Suprapubic skin (tissue), 4 donors: ENCODE measurements at places on chromosomes 4 and X. TPM values are rescaled to one million over a fixed set of nuclear protein-coding genes. Genes with fewer than 3 reads are reported as not detected.

DNA sequence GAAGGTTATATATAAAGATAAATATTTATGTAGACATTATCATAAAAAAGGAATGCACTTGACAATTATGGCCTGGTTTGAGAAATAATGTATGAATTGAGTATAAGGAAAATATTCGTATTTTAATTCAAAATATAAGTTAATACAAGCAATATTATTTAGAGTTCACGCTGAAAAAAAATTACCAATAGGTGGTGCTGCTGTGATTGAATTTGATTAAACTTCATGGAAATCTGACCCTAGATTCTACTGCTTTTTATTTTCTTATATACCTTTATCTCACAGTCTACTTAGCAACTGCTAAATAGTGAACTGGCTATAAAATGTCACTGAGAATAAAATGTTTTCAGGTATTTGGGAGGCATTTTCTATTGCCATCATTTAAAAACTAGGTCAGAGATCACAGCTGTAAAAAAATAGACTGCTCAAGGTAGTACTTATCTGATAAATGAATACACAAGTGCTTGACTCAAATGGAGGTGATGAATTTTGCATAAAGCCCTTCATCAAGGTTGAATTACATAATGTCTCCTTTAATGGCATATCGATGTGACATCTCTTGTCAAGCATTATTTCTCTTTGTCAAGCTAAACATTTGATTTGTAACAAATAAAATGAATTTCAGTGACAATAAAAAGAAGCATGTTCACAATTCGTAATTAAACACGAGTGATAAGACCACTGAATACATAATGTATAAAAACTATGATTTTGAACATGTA, 1638.8 kb upstream of the PCDH7 start:
- DNase-seq: no peak
- no peak overlapping the region for H3K27ac ChIP-seq
- no peaks in the 10 kb centered on the region for H3K27me3 ChIP-seq
- no peaks in the 10 kb centered on the region for H3K4me1 ChIP-seq
- no peaks in the 10 kb centered on the region for H3K36me3 ChIP-seq

The BEND4 gene
- total RNA-seq: not detected

The PCDH18 gene
- 6.6 TPM for total RNA-seq

DNA sequence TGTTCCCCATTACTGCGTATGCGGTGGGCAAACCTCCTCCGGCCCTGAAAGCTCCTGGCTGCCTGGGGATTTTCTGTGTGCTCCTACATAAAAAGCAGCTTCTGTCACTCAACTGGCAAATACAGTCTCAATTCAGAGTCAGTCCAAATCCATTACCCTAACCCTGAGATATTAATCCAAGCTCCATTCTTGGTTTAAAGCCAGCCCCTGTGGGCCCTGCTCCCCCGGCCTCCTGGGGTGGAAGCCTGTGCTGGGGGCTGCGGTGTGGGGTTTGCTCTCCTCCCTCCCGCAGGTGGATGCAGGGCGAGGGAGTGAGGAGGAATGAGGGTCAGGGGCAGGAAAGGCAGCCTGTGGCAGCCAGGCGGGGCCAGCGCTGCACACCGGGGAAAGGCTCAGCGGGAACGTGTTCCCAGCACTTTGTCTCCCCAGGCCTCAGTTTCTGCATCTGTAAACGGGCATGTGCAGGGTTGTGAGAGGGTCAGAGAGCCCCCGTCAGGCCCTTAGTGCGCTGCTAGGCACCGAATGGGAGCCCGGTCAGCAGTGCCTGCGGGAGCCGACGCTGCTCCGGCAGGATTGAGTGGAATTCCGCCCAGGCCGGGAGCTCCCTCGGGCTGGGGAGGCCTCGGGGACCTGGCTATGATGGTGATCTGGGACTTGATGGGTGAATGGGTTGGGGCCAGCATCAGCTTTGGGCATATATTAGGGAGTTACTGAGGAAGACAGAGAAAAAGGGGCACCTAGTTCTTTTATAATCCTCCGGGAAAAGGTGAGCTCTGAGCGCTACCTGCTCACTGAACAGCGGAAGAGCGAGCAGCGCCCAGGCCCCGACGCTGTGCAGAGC, 6.3 kb upstream of the RGS12 start:
- peaks cover 38% of the 10 kb centered on the region for H3K27me3 ChIP-seq
- H3K4me1 ChIP-seq: peaks cover 32% of the 10 kb centered on the region
- no peaks in the 10 kb centered on the region for H3K36me3 ChIP-seq
- no peak overlapping the region for H3K4me3 ChIP-seq
- DNase-seq: peak; percentile 64

- no peaks in the 10 kb centered on the region for H3K36me3 ChIP-seq
- no peaks in the 10 kb centered on the region for H3K4me1 ChIP-seq
- no peak for DNase-seq
Observed at GRCh38 chr4:14096396-14096965, 469.0 kb upstream of the BOD1L1 start.

GRCh38 chrX:72258174-72258573, 18.9 kb downstream of the RPS4X start:
- no peak overlapping the region for H3K27ac ChIP-seq
- DNase-seq: no peak

- no peak overlapping the region for H3K27ac ChIP-seq
- peaks cover 3% of the 10 kb centered on the region for H3K4me1 ChIP-seq
- DNase-seq: no peak
Observed at GRCh38 chr4:39730072-39730471, 32.1 kb downstream of the UBE2K start.

DNA sequence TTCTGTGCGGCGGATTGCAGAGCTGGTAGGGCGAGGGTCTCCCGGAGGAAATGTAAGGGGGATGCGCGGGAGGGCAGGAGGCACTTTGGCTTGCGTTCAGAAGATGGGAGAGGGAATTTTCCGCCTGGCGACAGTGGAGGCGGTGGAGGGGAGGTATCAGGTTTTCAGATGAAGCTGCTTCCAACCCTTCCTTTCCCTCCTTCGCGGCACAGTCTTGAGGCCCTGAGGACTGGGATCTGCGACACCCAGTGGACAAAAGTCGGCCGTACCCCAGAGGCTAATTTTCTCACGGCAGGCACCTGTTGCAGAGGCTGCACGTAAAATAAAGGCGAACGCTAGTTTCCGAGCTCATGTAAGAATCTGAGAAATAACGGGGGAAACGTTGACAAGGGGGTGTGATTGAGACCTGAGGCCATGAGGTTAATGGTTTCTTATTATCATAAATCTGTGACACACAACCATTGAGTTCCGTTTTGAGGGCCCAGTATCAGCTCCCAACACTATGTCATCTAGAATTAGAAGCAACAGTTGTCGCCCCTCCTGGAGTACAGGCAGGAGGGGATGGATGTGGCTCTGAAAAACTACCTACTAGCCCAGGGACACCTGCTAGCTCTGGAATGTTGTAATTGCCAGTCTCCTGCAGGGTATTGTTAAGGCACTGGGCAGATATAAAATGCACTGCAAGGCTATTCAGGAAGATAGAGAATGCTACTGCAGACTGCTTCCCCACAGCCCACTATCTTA, 1.1 kb downstream of the ZCCHC18 start:
- peaks cover 7% of the 10 kb centered on the region for H3K4me1 ChIP-seq
- H3K27ac ChIP-seq: no peak overlapping the region
- DNase-seq: no peak
- H3K4me3 ChIP-seq: peak overlapping the region; percentile 55

DNA sequence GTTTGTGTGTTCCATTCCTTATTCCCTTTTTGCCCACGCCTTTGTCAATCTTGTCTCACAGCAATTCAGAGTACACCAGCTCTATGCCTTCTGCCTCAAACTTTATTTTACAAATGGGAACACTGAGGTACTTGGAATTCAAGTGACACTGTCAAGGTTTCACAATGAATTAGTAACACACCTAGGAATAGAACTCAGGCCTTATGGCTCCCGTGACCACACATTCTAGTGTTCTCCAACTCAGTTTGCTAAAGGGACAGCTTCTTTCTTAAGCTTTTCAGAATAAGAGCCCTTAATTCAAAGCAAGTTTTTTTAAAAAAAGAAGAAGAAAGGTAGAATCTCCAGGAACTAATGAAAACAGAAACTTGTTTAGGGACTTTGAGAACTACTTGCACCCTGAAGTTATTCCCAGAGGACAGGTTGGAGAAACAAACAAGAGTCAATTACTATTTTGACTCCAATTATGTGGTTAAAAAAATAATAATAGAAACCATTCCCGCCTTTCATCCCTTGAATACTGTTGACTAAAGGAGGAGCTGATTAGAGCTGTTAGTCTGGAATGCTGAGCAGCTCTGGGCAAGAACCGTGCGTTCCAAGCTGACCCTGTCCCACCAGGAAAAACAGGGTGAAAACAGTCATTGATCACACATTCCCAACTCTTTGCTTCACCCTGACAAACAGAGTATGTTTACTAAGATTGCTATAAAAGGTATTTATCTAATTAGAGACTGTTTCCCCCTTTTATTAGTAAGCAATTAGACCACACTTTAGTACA, 408.8 kb upstream of the CNKSR2 start:
- no peak overlapping the region for H3K4me3 ChIP-seq
- H3K36me3 ChIP-seq: no peaks in the 10 kb centered on the region
- H3K27me3 ChIP-seq: no peaks in the 10 kb centered on the region

The SAGE1 gene
- not detected for total RNA-seq

The IQCM gene
- total RNA-seq: not detected

DNA sequence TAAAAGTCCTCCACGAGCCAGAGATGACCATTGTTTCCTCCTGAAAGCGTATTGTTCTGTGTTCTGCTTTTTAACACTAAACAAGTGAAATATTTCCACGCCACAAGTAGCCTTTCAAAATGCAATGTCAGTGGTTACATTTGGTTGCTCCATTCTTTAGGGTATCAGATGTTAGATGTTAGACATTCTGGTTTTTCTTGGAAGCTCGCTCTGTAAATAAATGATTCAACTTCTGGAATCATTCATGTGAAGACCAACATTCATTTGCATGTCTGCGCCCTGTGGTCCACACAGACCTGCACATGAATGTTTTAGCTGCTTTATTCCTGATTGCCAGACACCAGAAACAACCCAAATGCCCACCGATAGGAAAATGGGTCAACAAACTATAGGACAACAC, 38.0 kb upstream of the HELT start:
- H3K4me3 ChIP-seq: no peak overlapping the region
- no peak overlapping the region for H3K27ac ChIP-seq
- no peak for DNase-seq
- no peaks in the 10 kb centered on the region for H3K36me3 ChIP-seq
- peaks cover 20% of the 10 kb centered on the region for H3K4me1 ChIP-seq
- H3K27me3 ChIP-seq: peaks cover 2% of the 10 kb centered on the region

The KCNE5 gene
- total RNA-seq: 0.34 TPM

The TEX13B gene
- total RNA-seq: not detected

The CTAG1A gene
- not detected for total RNA-seq

DNA sequence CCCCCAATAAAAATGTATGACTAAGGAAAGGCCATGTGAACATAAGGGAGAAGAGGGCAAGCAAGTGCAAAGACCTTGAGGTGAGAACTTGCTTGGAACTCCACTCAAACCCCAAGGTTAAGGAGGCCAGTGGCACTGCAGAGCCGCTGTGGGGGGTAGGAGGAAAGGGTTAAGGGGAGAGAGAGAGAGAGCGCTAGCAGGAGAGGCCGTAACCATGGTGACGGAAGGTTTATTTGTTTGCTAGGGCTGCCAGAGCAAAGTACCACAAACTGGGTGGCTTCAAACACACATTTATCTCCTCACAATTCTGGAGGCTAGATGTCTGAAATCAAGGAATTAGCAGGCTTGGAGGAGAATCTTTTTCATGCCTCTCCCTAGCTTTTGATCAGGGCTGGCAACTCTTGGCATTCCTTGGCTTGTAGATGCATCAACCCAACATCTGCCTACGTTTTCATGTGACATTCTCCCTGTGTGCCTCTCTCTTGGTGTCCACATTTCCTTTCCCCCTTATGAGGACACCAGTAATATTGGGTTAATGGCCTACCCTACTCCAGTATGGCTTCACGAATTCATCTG, 35.2 kb downstream of the SMIM20 start:
- DNase-seq: no peak
- H3K4me3 ChIP-seq: no peak overlapping the region
- no peak overlapping the region for H3K27ac ChIP-seq

GRCh38 chr4:137198791-137199190, 333.5 kb downstream of the PCDH18 start:
- no peak overlapping the region for H3K4me3 ChIP-seq
- no peaks in the 10 kb centered on the region for H3K36me3 ChIP-seq
- H3K27ac ChIP-seq: no peak overlapping the region
- no peaks in the 10 kb centered on the region for H3K27me3 ChIP-seq

DNA sequence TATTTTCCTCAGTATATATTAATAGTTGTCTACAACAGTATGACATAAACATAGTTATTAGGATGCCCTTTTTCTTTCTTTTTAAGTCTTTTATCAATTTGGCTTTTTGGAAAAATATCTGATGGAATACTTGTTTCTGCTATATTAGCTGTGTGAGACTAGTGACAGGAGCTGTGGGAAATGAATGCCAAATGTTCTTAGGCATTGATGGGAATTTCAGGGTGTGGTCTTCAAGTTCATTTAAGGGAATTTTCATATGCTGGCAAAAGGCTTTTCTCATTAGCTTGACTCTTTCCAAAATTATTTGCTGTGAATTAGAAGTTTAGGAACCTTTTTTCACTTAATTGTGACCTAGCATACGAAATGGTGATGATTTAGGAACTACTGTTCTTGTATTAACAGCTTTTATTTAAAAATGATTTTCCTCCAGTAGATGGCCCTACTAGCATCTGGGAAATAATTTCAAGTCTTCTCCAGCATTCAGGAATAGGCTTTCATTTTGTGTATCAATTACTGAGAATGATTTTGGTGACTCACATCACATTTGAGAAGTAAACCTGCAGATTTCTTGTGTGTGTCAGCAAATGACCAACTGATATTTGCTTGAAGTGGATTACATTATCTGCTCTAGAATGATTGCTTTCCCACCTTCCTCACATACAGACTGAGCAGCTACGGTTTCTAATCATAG, 70.9 kb downstream of the HTT start:
- H3K4me1 ChIP-seq: no peaks in the 10 kb centered on the region
- peaks cover 88% of the 10 kb centered on the region for H3K36me3 ChIP-seq
- no peak overlapping the region for H3K27ac ChIP-seq

DNA sequence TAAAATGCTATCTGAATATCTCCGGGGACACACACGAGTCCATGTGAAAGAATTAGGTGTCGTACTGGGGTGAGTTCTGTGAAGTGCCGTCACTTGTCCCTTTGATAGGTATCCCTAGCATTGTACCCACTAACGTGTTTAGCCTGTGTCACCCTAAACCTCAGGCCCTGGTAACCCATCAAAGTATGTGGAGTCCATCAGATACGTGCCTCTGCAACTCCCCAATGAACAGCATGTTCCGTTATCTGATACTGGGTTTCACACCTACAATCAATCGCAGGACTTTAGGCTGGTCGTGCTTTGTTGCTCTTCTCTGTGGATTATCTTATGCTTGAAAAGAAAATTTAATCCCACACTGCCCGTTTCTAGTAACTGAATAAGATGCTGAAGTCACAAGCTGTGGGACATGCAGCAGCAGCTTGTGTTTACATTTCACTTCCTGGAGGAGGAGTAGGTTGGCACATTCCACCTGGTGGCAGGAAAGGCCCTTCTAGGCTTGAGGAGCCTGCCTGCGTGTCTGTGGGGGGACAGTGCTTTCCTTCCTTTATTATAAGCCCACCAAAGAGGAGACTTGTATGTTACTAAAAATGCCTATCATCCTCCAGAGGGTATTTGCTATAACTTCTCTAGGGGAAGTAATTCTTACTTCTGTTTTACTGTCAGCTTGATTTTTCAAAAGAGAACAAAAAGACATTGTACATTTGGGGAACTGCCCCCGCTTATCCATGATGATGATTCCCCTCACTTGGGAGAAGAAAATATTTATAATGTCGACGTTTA, 127.2 kb downstream of the FNIP2 start:
- H3K4me1 ChIP-seq: no peaks in the 10 kb centered on the region
- no peak overlapping the region for H3K4me3 ChIP-seq
- H3K27me3 ChIP-seq: no peaks in the 10 kb centered on the region
- no peak for DNase-seq

- H3K4me3 ChIP-seq: no peak overlapping the region
- DNase-seq: no peak
- no peaks in the 10 kb centered on the region for H3K27me3 ChIP-seq
- no peaks in the 10 kb centered on the region for H3K4me1 ChIP-seq
Observed at GRCh38 chrX:19585332-19586082, 70.2 kb upstream of the MAP3K15 start.
